Activated naive CD4-positive, alpha-beta T cell treated with anti-CD3 and anti-CD28 coated beads, Interleukin-2, amount 10 ng/mL, durations not matched to agents 5 hours and 36 hours (primary cell): ENCODE measurements at places on chromosomes 11 and 22. TPM values are rescaled to one million over a fixed set of nuclear protein-coding genes. Genes with fewer than 3 reads are reported as not detected.

The OR4C46 gene
- total RNA-seq, result not detected

The ENTHD1 gene
- not detected for total RNA-seq

The DERL3 gene
- 12.0 TPM for total RNA-seq

The APOBEC3H gene
- total RNA-seq, result 42.5 TPM

The OR51T1 gene
- not detected for total RNA-seq

The MIOX gene
- total RNA-seq, result not detected

The OR8K1 gene
- not detected for total RNA-seq

The FGF4 gene
- total RNA-seq, result not detected

The OR4C6 gene
- not detected for total RNA-seq

The GAL gene
- total RNA-seq, result not detected

The OR56B4 gene
- total RNA-seq, result not detected

The SHISA8 gene
- total RNA-seq, result 0.18 TPM

The TCIRG1 gene
- 253 TPM for total RNA-seq

The PLEKHA7 gene
- 4.9 TPM for total RNA-seq

The OR2AT4 gene
- not detected for total RNA-seq

The KLHL35 gene
- total RNA-seq, result 0.78 TPM
